ENCODE measurements at places on chromosomes 2 and 18.

GRCh38 chr18:24835751-24836150, 375.3 kb downstream of the HRH4 start:
- no peak for DNase-seq

DNA sequence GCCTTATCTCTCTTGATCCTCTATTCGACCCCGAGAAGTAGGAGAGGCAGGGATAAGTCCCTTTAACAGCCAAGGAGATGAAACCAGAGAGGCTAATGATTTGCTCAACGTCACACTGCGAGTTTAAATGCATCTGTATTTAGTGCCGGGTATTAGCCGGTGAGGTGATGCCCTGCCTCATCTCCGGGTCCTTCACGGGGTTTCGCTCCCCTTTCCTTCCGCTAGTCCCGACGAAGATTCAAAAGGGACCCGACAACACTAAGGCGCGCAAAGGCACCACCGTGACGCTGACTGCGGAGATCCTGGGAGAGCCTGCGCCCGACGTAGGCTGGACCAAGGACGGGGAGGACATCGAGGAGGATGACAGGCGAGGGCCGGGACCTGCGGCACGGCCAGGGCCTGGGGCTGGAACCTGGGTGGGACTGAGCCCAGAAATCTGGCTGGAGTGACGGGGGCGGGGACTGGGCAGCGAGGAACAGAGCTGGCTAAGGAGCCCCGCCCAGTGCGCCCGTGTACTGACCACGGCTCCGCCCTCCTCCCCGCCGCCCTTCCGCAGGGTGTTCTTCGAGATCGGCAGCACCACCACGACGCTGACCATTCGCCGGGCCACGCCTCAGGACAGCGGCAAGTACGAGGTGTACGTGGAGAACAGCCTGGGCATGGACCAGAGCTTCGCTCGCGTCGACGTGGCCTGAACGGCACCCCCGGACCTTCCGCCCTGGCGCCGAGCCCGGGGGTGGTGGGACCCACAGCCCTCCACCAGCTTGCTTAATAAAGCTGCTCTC, 1.0 kb upstream of the GMPPA start:
- DNase-seq, result no peak

- no peak for DNase-seq
These were observed 443.9 kb upstream of the VRK2 start for GRCh38 chr2:57602733-57603132.

- DNase-seq, result no peak
These were observed 68.7 kb downstream of the FSIP2 start for GRCh38 chr2:185807351-185807750.

DNA sequence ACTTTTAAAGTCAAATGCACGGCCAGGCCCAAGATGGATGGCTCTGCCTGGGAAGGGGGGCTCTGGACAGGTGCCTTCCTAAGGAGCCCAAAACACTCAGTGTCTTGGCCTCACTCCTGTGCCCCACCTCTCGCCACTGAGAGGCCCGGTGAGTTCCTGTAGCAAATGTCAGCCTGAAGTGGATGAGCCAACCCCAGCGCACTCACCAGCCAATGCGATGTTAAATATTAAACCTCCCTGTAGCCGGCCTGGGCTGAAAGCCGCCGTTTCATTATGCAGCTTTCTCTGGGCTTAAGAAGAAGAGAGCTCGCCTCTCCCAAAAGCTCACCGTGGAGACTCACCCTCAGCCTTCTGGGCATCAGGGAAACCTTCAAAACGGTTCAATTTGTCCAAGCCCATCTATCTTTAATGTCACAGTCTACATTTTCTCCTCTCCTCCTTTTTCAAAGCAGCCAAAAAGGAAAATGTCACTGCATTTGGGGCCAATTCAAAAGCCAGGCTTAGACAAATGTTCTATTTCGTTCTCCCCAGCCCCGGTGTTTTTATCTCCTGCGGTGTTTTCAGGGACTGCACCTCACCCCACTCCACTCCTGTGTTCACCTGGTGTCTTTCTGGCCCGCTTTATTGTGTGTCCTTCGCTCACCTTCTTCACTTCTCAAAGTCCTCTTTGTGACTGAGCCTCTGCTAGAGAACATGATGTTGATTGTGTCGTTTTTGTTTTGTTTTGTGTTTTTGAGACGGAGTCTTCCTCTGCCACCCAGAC, 124.0 kb downstream of the NRP2 start:
- DNase-seq, result no peak

DNA sequence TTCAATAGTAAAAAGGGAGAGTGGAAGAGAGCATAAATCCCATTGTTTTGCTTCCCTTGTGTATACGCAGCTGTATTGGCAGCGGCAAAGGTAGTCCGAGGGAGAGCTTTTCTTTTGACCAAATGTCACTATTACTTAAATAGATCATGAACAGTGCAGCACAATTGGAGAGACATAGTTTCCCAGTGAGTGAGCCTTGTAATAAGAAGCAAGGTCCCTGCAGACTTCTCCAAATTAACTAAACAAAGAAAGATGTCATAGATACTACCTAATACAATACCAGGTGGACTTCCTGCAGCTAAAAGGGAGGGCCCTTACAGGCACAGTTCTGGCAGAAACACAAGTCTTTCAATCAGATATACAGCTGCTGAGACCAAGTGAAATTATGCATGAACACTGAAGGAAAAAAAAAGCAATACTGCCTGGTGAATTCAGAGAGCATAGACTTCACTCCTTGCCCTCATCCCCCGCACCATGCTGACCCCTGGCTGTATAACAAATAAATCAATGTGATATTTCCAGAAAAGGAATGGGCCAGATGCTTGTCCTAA, 404.7 kb upstream of the CDH2 start:
- no peak for DNase-seq

DNA sequence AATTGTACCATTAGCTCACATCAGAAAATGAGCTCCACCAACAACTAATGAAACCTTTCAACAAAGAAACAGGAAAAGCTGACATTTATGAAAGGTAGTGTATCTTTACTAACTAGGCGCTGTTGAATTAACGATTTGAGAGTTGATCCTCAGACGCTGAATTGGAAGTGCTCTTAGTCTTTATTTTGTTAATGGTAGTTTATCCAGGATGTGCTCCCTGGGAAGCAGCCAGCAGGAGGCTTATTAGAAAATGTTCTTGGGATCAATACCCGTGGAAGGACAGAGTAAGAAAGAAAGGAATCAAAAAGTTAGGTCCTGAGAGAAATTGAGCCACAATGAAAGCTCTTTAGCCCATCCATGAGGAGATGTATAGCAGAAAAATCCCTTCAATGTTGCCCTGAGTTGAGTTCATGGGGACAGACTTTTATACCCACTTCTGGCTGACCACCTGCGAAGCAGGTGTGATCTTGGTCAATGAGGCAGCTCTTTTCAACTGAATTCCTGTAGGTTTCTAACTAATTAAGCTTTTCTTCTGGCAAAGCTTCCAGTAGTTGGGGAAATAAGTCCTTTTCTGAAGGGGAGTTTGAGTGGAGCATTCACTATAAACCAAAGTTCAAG, 492.6 kb upstream of the REG3G start:
- DNase-seq, result no peak

- DNase-seq, result no peak
These were observed 431.3 kb downstream of the TSN start for GRCh38 chr2:122186761-122187222.

- DNase-seq, result peak; percentile 17
These were observed 20.7 kb upstream of the MREG start for GRCh38 chr2:216034065-216034464.

GRCh38 chr2:219405451-219405850, 12.7 kb upstream of the DES start:
- no peak for DNase-seq

- DNase-seq, result no peak
These were observed 4.6 kb upstream of the ST6GAL2 start for GRCh38 chr2:106890606-106891005.

- DNase-seq, result no peak
These were observed 7.3 kb upstream of the ASIC4 start for GRCh38 chr2:219506802-219507526.

DNA sequence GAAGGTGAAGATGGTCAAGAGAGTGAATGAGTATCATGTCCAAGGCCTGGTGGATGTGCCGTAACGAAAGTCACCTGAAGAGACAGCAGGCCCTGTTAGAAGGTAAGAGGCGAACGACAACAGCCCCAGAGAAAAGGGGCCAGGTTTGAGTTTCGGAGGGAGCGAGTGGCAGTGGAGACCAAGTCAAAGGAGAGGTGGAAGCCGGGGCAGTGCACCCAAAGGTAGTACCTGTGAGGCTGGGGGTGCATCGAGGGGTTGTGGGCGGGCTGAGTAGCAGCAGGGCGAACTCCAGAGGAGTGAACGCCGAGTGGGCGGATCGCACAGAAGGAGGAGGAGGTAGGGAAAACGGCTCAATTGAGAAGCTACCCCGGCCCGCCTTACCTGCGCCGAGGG, 358 bp downstream of the USP37 start:
- DNase-seq, result peak; percentile 72

DNA sequence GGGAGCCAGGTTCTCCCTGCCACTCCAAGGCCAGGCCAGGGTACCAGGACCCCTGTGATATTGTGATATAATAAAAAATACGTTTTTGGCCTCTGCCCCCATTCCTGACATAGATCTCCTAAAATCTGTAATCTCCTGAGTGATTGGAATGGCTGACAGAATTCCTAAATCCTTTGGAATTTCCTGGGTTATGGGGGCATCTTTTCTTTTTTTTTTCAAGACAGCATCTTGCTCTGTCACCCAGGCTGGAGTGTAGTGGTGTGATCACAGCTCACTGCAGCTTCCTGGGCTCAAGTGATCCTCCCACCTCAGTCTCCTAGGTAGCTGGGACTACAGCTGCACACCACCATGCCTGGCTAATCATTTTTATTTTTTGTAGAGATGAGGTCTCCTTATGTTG, 26.2 kb upstream of the TUBB6 start:
- DNase-seq, result no peak

DNA sequence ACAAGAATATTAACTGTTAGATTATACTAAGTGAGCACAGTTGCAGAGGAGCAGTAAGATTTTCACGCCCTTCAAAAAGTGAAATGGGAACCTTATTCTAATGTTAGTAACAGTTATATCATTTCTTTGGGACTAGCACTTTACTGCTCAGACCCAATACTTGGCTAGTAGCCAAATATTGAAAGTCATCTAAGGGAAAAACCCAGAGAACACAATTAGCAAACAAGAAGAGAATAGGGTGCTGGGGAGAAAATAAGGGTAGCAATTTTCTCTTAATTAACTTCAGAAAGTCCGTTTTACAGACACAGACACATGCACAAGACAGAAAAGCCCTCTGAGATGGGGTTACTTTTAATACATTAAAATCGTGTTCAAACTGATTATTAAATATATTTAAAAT, 71.8 kb downstream of the ID2 start:
- no peak for DNase-seq

- DNase-seq, result no peak
These were observed 16.4 kb upstream of the LPIN2 start for GRCh38 chr18:3029215-3029952.

GRCh38 chr18:25351777-25352628, at the start of gene ZNF521:
Gene ZNF521, minus strand, starts transcription at chr18:25352166. Its CDS starts 1,220 bp downstream, at chr18:25350946.
- no peak for DNase-seq

GRCh38 chr2:109563288-109563687, 50.5 kb downstream of the SEPTIN10 start:
- DNase-seq, result no peak

DNA sequence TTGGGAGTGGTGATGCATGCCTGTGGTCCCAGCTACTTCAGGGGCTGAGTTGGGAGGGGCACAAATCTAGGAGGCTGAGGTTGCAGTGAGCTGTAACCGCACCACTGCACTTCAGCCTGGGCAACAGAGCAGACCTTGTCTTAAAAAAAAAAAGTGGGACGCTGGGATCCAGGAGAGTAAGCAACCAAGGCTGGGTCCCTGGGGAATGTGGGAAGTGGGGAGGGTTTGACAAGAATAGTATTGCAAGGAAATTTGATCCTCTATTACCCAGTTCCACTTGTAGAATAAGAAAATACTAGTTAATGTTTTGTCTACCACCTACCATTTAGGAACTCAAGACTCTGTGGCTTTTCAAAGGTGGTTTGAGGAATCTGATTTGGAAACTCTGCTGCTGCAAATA, 21.1 kb upstream of the DYTN start:
- no peak for DNase-seq

GRCh38 chr2:185979546-185980071, 241.0 kb downstream of the FSIP2 start:
- no peak for DNase-seq

DNA sequence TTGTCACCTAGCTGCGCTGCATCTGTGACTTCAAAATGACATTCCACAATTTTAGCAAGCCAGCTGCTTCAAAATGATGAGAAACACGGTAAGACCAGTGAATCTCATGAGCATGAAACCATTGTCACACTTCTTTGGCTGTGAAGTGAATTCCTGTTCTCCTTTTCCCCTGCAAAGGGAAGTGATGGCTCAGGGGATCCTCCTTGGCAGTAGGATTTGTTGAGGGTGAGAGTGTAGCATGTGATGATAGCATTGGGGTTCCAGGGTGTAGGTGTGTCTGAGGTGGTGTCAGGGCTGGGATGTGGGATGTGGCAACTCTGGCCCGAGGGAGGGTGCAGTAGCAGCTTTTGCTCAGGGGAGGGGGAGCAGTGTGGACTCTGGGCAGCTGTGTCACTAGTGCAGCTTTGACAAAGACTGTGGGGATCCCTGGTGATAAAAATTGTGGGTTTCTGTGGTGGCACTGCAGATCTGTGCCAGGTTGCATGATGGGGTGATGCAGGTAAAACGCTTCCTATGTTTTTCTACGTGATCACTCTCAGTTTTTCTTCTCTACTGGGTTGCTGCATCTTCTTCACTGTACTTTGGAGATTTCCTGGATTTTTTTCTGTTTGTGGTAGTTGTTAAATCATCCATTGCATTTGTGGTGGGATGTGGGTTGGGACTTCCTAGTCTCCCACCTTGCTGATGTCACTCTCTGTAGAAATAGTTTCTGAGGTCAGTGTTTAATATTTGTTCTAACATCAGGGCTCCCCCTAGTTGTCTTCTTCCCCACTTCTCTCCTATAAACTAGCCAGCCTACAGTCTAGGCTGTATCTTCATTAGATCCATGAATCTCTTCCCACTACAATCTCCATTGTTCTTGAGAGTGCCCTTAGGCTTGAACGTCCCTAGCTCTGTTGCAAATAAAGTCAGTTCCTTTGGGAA, 107.0 kb downstream of the ACTR3 start:
- no peak for DNase-seq

DNA sequence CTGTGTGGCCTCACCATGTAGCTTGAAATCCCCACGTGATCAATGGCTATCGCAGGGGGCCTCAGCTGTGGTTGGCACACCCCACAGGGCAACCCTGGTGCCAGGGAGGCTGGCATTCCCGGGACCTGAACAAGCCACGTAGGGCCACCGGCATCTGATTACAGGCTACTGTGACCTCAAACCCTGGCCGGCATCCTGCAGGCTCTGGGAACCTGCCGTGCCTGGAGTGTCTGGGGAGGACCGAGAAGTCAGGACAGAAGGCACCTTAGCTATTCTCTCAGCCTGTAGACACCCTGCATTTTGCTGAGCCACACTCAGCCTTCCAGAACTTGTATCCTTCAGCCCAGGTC, 213.0 kb downstream of the GLI2 start:
- no peak for DNase-seq

All from T-helper 22 cell (primary cell).